ENCODE measurements at places on chromosomes 2 and 18.

GRCh38 chr2:100983684-100984310, 18.3 kb upstream of the RPL31 start:
- no peak for DNase-seq

GRCh38 chr2:146262606-146263005, 1582.2 kb upstream of the ACVR2A start:
- no peak for DNase-seq

- no peak for DNase-seq
Observed at GRCh38 chr2:238696331-238696730, 151.6 kb upstream of the TWIST2 start.

DNA sequence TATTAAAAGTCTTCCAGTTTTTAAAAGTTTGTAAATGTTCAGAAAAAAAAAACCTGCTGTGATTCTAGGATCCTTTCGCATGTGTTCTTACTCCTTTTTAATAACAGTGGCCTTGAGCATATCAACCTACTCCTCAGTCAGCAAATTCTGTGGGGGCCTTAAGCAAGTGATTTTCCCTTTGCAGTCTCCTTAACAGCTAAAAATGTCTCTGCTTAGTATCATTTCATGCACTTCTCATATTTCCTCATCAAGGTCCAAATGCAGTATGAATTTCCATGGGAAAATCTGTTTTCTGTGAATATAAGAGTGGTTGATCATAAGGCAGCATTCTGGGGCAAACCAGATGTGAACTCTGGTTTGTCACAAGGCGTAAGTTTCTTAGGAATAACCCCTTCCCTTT, 2175.1 kb upstream of the PIK3C3 start:
- no peak for DNase-seq

DNA sequence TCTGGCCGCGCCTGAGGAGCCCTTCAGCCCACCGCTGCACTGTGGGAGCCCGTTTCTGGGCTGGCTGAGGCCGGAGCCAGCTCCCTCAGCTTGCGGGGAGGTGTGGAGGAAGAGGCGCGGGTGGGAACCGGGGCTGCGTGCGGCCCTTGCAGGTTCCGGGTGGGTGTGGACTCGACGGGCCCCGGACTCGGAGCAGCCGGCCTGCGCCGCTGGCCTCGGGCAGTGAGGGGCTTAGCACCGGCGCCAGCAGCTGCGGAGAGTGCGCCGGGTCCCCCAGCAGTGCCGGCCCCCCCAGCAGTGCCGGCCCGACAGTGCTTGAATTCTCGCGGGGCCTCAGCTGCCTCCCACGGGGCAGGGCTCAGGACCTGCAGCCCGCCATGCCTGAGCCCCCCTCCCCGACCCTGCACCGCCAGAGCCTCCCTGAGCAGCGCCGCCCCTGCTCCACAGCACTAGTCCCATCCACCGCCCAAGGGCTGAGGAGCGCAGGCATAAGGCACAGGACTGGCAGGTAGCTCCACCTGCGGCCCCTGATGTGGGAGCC, 534.2 kb downstream of the ZNF804A start:
- no peak for DNase-seq

GRCh38 chr2:238616681-238617080, 190.0 kb downstream of the ASB1 start:
- DNase-seq = no peak

DNA sequence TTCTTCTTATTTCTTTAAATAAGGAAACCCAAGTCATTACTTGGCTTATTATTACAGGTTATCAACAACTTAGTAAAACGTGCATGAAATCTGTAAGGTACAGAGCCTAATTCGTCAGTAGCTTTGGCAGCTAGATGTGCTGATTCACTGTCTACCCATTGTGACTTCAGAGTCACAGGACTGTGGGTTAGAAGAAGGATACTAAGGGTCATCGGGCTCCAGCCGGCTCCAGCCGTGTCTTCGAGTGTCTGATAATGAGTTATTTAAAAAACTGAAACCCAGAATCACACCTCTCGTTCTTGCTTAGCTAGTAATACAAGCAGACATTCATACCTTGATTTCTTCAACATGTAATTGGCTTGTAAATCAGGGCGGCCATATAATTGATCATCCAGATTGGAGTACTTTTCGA, 170.5 kb downstream of the FMNL2 start:
- DNase-seq = peak; percentile 59

- DNase-seq = no peak
Observed at GRCh38 chr18:34548120-34548972, 161.8 kb upstream of the DTNA start.

- no peak for DNase-seq
Observed at GRCh38 chr2:71804281-71804751, 343.3 kb downstream of the CYP26B1 start.

- no peak for DNase-seq
Observed at GRCh38 chr18:79818631-79819030, 20.9 kb downstream of the KCNG2 start.

DNA sequence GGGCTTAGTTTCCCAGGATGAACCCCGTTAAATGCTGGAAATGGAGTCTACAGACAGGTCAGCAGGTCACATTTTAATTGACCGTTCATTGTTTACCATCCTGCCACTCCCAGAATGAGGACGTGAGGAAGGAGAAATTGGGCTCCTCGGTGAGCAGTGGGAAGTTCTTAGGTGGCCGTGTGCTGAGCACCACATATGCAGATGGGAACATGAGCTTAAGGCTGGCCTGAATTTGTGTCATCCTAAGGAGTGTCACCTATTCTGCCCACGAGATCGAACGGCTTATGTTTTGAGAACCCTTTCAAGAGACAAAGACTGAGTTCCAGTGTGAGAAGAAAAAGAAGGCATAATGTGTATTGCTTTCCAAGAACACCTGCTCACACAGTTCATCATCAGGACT, 234.4 kb upstream of the PXDN start:
- DNase-seq = no peak

DNA sequence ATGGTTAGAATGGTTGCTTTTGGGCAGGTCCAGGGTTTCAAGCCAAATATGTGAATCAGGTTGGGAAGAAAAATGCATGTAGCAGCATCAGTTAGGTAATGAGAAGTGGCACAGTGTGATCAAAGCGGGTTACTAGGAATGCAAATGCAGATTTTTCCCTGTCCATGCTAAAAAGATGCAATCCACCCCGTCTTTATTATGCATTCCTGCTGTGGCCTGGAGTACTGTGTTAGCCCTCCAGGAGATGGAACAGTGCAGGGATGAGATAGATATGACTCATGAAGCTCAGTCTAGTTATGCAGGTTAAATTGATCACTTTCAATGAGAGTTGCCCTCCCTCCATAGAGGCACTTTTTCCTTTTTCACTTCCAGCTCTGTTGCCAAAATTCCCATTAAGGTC, 283.8 kb downstream of the CTNNA2 start:
- DNase-seq = no peak

GRCh38 chr2:88281302-88282217, 111.4 kb downstream of the THNSL2 start:
- no peak for DNase-seq

DNA sequence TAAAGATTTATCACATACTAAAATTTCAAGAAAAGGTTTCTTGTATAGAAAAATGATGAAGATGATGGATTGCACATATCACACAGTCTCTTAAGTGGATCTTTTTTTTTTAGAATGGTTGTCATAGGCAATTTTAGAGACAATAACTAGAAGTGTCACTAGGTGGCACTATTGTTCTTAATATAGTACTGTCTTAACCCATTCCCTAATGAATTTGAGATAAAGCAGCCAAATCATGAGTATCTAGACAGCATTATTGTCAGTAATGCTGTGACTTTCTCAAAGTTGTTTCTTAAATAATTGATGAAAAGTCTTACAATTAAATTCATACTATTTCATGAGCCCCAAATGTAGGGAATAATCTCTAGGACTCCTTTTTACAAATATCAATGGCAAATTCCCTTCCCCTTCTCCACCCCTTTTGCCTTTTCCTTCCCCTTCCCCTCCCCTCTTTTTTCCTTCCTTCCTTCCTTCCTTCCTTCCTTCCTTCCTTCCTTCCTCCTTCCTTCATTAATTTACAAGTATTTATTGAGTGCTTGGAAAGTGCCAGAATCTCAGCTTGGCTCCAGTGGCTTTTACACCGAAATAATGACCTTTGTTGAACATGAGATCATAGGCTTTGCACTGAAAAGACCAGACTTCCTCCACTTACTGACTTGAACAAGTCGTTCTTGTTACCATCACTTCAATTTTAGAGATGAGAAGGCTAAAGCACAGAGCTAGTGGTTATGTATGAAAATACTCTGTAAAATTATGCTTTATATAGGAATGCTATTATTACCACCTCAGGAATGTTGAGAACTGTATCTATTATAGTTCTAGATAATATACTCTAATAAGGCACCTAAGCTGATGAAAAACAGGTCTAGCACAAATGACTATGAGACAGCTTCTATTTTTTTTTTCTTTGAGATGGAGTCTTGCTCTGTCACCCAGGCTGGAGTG, 19.8 kb downstream of the MYL12B start:
- DNase-seq = peak; percentile 75

DNA sequence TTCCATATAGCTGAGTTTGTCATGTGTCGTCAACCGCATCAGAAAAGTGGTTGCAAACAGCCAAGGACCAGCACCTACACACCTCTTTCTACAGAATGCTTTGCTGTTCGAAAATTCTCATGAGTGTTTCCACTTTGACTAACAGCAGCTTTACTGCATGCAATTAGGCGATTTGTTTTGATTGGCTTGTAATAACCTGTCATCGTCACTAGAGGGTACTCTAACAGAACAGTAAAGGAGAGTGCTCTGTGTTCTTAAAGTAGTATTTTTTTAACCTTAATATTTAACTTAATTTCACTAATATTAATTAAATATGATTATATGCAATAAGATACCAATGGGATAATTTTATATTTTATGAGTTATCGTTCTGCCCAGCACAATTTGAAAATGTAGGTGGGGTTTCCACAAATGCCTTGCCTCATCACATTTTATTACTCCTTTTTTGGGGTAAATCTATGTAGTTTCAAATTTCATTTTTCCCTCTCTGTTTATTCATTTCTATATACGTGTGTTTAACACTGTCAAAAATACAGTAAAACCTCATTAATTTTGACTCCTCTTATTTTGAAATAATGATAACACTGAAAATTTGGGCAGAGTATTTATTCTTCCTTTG, 502.2 kb downstream of the NRXN1 start:
- DNase-seq = peak; percentile 59

DNA sequence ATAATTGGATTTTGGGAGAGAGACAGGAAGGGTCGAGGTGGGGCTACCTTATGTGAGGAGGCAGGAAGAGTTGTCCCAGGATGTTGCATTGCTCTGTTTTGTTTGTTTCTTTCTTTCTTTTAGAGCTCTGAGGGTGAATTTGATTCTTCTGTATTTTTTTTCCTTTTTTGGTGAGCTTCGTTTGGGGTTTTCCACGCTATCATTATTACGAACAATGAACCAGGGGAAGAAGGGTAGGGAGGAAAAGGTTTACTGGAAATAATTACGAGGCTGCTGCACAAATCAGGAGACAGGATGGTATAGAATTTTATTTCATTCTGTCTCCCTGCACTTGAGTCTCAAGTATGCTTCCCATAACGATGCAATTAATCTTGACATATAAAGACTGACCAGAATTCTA, 51.4 kb upstream of the ZNF516 start:
- no peak for DNase-seq

GRCh38 chr18:4203568-4204437, 251.3 kb downstream of the DLGAP1 start:
- no peak for DNase-seq

DNA sequence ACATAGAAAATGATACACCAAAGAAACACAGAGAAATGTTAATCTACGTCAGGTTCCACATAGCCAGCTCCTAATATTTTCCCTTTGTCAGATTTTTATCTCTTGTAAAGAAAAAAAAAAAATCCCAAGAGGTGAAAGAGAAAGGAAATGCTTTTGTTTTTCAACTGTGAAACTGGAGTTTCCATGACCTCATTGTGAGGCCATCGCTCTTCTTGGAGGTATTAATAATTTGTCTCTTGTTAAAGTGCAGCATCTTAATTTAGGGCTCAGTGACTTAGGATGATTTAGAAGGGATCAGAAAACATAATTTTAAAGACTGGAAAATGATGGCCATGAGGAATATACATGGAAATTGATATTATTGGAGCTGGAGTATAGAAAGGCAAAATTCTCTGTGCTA, 21.7 kb downstream of the ARHGAP28 start:
- DNase-seq = no peak

GRCh38 chr2:130825966-130826253, 10.8 kb upstream of the ARHGEF4 start:
- DNase-seq = no peak

DNA sequence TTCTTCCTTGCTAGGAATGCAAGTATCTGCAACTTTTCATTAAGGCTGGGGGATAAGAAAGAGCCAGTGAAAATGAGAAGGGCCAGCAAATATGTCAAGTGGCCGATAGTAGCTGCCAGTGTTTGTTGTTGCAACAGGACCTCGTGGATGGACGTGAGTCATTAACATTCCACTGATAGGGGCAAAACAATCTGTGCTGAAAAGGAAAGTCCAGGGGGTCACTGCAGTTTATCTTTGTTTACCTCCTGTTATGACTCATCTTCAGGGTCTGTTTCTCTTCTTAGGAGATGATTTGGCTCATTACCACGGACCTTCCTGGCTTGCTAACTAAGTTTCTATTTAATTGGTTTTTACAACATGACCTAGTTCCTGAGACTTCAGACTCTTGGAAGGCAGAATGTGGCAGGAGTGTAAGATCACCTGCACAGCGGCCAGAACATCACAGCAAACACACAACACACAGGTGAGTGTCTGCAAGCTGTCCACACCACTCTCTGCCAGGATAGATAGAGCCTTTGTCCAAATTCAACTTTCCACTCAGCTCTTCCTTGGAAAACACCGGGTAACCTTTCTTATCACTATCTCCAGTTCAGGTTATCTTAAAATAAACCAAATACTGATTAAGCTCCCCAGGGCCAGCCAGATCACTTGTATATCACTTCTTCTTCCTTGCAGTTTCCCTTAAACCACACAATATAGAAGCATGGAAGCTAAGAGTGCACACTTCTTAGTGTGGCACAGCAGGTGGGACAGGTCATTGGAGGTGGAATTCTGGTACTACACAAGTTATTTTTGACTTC, 157.5 kb upstream of the LMAN1 start:
- DNase-seq = peak; percentile 40

DNA sequence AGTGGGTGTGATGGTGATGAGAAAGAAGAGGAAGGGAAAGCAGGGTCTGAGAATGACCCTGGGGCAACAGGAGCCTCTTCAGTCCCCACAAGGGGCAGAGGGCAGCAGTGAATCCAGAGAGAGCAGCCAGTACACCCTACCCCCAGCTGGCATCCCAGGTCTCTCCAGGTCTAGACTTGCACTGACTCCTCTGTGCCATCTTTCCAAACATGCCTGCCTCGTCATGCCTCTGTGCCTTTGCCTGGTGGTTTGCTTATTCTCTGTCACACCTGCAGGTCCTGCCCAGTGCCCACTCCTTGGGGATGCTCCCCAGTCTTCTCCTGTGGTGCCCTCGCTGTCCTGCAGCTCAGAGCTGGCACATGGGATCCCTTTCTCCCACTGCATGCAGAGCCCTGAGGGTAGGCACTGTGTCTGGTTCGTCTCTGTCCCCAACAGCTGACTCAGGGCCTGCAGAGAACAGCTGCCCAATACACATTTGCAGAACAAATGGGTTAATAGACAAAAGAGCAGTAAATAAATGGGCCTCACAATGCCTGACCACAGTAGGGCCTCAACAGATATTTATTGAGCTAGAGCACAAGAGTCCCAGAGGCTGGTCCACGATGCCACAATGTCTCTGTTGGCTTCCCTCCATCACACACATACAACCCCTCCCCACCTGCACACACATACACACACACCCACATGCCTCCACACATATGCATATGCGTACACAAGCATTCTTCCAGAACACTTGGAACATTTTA, 89.8 kb downstream of the HS1BP3 start:
- DNase-seq = peak; percentile 88
